ENCODE measurements at places on chromosomes 3 and 15.

GRCh38 chr15:64997745-64998375 is 8.1 kb upstream of the SPG21 start:
- no peak for DNase-seq

- DNase-seq: no peak
Measured at GRCh38 chr15:55659481-55659880, 71.3 kb upstream of the PYGO1 start.

GRCh38 chr15:68795298-68795848 is 25.3 kb downstream of the ANP32A start:
- DNase-seq: no peak

GRCh38 chr3:104696470-104696869 is 670.2 kb upstream of the ALCAM start:
- no peak for DNase-seq

DNA sequence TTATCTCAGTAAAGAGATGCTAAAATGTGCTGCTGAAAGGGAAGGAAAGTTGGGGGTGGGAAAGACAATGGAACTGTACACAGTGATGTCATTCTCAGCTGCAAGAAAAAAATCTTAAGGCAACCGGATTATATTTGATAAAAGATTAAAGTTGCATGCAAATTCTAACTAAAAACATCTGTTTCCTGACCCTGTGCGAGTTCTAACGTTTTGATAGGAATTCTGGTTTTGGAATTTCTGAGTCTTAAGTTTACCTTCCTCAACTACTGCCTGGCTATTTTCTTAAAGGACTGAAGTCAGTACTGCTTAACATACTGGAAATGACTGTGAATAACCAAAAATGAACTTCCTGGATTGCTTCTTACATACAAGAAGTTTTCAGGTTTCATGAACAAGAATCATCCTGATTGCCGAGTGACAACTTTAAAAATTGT is 115.5 kb downstream of the SLC25A26 start:
- DNase-seq: no peak

Data from NCI-H510A treated with DMSO at 0.1 percent for 48 hours (cell line).